RCC 7860 (cell line): ENCODE measurements at places on chromosomes 7 and 10.
A peak's percentile ranks its signal among the peaks of the same experiment; 100 is the strongest.

- DNase-seq: no peak
These were observed 220.5 kb downstream of the BAMBI start for GRCh38 chr10:28897617-28898464.

DNA sequence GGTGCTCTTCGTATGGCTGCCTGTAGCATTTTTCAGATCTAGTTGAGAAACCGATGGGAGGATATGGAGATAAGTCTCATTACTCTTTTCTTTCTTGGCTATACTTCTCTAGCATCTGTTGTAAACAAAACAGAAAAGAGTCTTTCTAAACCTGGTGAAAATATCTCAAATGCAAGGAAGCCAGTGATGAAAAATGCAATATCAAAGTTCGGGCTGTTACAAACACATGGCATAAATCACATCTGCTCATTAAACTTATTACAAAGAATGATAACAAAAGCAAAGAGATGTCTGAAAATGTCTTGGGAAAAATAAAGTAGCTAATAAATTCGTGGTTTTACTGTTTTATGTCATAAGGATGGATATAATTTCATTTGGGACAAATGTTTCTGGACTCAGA, 71.8 kb upstream of the IGFBP3 start:
- no peak for DNase-seq

- peak; percentile 92 for DNase-seq
These were observed 3.9 kb downstream of the UBE2H start for GRCh38 chr7:129948877-129949291.

GRCh38 chr7:133452577-133452976, 199.7 kb downstream of the EXOC4 start:
- DNase-seq: no peak

DNA sequence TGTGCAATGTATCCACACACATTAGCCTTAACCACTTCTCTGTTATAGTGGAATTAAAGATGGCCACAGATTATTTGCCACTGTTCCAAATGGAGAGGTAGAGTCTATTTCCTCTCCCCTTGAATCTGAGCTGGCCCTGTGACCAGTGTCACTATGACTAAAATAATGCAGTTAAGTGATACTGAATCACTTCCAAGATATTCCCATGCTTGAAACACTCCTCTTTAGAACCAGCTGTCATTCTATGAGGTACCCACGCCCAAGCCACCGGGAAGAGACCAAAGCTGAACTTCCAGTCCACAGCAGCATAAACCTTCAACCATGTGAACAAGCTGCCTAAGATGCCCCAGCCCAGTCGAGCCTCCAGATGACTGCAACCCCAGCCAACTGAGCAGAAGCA, 2.1 kb upstream of the DHX32 start:
- DNase-seq: peak; percentile 45

DNA sequence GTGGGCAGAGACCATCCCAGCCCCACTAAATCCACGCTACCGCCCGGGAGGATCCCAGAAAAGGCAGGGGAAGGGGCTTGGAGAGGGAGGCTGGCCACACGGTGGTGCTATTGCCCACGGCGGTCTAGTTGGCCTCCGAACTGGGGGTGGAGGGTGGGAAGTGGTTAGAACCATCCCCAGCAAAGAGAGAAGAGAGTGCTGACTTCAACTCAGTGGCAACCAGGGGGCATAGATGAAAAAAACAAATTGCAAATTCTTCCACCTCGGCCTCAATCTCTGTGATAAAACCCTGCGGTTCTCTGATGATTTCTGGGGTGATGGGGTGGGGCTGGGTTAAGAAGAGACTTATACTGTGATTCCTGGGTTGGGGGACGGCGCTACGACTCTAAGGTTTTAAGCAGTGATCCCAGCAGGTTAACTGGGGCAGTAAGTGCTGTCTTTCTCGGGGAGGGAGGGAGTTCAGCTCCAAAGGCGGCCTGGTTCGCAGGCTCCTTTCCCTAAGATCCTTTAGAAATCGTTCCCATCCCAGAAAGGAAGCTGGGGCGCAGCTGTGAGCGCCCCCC, 154.5 kb upstream of the LYZL2 start:
- DNase-seq: peak; percentile 46

DNA sequence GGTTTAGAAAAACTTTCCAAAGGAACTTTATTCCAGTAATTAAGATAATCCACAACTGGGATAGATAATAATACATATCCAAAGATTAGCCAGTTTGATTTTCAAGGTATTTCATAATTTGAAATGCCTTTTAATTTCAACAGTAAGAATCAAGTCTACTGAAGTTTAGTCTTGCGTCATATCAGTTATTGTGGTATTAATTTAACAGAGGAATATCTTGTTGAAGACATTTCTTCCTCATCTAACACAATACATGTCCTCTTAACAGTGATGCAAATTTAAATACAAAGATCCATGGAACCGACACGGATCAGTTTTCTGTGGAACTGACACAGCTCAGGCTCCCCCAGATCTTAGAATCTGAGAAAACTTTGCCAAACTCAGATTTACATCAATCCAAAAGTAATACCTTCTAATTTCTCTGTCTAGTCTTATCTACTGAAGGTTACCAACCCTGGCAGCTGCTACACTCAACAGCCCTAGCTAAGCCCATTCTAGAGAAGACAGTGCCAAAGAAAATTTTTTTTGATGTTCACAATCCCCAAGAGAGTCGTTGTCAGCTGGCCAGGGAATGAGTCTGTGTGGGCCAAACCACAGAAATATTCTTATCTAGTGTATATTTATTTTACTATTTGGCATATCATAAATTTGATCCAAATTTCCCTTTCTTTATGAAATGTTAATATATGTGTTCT, 365.2 kb upstream of the MEOX2 start:
- no peak for DNase-seq

DNA sequence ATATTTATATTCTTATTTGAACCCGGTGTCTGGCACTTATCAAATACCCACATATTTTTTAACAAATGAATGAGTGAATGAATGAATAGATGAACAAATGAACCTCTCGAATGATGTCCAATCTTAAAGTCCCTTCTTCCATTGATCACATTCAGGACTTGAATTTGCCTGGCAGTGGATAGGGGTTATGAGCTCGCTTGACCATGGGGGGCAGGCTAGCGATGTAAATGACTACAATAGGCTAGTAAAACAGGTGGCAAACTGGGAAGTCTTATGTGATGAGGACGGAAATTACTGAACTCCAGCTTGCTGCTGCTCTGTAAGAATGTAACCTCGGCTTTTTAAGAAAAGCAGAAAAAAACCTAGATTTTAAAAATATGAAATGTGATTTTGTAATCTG, 247.7 kb upstream of the DKK1 start:
- no peak for DNase-seq

DNA sequence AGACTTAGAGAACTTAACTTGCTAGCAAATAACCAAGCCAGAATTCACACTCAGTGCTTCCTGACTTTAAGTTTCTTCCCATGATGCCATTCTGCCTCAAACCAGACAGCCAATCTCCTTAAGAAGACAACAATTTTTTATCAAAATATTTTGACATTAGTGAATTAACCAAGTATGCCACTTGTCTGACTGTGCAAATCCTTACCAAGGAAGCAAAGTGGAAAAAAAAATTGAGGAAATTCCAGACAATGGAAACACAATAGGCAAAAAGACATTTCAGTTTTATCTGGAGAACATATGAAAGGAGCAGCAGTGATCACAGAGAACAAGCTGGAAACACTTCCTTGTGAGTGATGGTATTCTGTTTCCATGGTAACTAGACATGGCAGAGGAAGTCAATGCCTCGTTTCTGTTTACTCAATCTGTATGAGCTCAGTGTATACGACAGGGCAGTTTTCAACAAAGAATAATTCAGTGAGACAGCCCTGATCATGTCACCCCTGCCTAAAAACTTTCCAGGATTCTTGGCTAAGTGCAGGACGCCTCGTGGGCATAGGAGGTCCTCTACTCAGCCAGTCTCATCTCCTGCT, 114.2 kb downstream of the DYNC1I1 start:
- peak; percentile 39 for DNase-seq

DNA sequence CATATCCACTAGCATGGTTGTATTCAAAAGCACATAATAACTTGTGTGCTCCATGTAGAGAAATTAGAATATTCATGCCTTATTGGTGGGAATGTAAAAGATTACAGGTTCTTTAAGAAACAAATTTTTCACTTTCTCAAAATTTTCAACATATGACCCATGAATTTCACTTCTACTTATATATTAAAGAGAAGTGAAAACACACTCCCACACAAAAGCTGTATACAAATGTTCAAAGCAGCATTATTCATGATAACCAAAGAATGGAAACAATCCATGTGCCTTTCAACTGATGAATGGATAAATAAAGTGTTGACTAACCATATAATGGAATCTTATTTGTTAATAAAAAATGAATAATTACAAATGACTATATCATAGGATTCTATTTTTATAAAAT, 694.5 kb upstream of the PCDH15 start:
- no peak for DNase-seq

DNA sequence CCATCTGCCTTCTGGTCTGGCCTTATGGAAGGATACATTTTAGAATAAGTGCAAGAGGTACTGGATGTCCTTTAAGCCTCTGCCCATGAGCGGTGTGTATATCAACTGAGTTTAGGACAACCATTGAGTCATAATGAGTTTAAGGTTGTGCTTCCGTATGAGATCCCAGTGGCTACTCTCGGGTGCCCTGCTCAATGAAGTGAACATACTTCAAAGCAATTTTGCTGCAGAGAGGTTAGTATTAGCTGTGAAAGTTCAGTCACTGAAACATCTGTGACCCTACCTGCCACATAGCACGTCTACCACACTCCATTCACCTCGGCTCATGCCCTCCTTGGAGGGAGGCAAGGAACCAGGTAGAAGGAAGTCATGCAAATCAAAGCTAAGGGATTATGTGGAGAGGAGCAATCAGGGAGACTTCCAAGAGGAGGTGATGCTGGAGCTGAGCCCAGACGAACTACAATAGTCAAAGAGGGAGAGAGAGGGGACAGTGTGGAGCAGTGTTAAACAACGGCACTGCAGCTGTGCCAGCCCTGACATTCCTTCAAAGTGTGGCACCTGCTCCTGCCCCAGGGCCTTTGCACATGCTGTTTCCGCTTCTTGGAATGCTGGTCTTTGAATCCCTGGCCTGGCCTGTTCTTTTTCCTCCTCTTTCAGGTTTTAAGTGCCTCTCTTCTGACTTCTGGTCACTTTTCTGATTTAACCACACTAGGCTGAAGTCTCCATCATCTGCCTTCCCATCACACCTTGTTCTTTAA, 25.4 kb downstream of the BTBD16 start:
- peak; percentile 64 for DNase-seq

- DNase-seq: peak; percentile 61
These were observed 38.0 kb upstream of the MKX start for GRCh38 chr10:27783660-27784059.

- DNase-seq: no peak
These were observed 37.8 kb upstream of the ZNF716 start for GRCh38 chr7:57412168-57412567.

DNA sequence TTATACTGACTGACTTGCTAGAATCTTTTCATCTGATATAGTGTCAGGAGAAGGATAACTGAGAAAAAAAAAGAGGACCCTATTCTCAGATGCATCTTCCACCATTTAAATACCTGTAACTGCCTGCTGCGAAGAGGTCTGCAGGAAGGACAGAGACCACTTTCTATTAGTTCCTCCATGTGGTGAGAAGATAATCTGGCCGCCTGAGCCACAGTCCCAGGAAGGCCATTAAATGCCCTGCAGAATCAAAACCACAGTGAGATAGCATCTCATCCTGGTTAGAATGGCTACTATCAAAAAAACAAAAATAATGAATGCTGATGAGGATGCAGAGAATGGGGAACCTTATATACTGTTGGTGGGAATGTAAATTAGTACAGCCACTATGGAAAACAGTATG, 19.9 kb upstream of the IFIT1B start:
- no peak for DNase-seq

DNA sequence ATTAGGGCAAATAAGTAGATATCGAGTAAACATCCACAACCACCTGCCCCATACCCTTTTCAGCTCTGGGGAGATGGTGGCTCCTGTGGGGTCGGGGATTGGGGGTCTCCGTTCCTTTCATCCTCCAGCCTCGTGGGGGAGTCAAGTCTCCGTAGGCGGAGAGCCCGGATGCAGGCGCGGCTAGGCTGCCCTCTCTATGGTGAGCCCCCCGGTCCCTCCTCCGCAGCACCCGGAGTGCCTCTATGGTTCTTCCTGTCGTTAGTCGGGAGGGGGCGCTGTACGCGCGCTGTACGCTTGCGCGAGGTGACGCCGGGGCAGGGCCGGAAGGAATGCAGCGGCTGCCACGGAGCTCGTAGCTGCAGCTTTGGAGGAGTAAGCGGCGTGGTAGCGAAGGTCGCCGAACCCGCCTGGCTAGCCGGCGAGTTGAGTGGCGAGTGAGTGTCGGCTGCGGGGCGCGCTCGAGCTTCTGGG, 14.8 kb upstream of the MMD2 start:
- peak; percentile 86 for DNase-seq

GRCh38 chr10:117075064-117075463, 63.0 kb downstream of the VAX1 start:
- no peak for DNase-seq

DNA sequence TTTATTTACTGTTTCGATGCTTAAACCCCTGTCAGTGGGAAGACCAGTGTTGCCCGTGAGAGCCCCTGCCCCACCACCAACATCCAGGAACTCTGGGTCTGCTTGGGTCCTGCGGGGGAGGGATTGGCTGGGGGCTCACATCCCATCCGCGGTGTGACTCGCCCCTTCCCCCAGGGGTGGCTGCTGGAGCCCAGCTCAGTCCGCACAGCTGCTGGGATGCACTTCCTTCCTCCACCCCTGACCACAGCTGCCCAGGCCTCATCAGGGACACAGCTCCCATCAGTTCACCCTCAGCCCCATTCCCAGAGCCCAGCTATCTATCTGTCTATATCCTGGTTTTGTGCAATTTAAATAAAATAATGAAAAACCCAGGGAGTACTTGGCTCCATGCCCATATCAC, 54.5 kb downstream of the JAKMIP3 start:
- no peak for DNase-seq

DNA sequence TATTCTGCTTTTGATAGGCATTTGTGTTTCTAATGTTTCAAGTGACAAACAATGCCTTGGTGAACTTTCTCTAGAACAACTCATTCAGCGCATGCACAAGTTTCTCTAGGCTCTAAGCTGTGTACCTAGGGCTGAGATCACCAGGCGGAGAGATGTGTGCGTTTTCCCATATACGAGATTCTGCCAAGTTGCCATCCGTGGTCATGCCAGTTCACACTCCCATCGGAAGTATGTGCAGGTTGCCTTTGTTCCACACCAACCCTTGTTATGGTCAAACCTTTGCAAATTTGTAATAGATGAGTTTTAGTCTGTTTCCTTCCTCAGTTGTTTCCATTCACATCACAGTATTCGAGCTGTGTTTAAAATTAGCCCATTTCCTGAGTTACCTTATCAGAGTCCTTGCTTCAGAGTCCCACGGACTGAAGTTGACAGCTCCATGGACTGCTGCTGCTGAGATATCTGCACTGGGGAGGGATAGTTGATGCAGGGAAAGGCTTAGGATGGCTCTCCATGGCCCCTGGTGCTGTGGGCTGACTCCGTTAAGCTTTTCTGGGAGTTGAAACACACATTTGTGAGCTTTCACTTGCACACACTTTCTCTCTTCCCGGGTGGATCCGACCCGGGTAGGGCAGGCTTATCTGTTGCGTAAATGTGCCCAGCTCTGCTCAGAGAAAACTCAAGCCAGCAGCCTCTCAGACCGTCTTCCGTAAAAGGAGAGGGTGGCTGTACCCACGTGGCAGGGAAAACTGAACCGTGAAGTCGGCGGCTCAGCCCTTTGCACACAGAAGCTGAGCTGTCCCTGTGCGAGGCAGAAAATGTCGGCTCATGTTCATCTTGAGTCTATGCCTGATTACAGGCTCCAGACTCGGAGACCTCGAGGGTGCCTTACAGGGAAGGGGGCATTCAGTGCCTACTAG, 49.4 kb downstream of the HK1 start:
- DNase-seq: peak; percentile 69

- DNase-seq: no peak
These were observed 104.5 kb upstream of the PRSS58 start for GRCh38 chr7:142362349-142362748.
